ENCODE measurements at places on chromosomes 3 and 15.

- DNase-seq: no peak
Measured at GRCh38 chr15:62618846-62619504, 423.6 kb upstream of the TPM1 start.

- no peak for DNase-seq
Measured at GRCh38 chr15:43872416-43873020, 45.7 kb downstream of the WDR76 start.

GRCh38 chr15:82900511-82901060, 51.9 kb downstream of the HOMER2 start:
- no peak for DNase-seq

- no peak for DNase-seq
Measured at GRCh38 chr15:74511583-74511982, 29.4 kb upstream of the ARID3B start.

GRCh38 chr3:39180546-39181346, 11.6 kb downstream of the XIRP1 start:
- no peak for DNase-seq

DNA sequence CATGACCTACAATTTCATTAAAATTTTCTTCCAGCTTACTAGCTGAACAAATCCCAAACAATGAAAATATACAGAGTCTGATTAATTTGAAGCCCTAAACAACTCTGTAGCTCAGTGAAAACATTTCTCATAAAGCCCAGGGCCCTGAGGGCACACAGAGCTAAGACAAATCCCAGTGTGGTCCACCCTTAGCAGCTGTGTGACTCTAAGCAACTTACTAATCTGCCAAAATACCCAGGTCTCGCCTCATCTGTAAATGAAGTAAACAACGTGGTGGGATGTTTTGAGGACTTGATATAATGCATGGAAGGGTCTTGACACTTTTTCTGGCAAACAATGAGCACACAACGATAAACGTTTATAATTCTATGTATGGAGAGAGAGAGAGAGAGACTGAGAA, 158.4 kb downstream of the FHIT start:
- DNase-seq: no peak

DNA sequence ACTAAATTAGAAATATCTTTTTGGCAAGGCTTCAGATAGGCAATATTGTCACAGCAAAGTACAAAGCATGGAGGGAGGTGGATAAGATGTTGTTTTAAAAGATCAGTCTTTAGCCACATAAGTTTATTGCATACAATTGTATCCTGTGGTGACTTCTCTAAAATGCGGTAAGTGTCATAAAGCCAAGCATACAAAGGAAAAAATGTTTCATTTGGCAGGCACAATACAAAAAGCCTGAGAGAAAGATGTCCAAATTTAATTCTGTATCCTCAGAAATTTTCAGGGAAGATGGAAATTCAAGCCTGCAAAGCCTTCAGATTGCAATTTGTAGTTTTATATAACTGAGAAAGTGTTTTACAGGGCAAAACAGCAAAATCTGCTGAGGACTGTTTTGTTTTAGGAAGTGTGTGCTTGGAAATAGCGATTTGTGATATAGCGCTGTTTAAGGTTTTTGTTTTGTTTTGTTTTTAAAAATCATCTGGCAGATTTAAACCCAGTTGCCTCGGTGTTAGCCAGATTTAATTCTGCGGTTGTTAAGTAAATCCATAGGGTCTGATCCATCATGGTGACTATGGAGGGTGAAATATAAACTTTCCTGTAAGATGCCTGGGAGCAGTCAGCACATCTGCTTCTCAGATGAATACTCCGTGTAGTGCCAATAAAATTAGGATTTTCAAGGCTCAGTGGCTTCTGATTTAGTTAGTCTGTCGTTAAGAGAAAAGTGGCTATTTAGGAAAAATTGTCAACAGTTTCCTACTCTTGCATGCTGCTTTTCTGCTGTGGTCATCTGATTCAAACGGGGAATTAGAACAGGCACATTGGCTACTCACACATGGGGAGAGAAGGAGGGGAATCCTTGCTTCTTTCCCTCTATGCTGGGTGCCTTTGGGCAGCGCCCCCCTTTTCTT, 8.0 kb downstream of the KAT2B start:
- DNase-seq: no peak

DNA sequence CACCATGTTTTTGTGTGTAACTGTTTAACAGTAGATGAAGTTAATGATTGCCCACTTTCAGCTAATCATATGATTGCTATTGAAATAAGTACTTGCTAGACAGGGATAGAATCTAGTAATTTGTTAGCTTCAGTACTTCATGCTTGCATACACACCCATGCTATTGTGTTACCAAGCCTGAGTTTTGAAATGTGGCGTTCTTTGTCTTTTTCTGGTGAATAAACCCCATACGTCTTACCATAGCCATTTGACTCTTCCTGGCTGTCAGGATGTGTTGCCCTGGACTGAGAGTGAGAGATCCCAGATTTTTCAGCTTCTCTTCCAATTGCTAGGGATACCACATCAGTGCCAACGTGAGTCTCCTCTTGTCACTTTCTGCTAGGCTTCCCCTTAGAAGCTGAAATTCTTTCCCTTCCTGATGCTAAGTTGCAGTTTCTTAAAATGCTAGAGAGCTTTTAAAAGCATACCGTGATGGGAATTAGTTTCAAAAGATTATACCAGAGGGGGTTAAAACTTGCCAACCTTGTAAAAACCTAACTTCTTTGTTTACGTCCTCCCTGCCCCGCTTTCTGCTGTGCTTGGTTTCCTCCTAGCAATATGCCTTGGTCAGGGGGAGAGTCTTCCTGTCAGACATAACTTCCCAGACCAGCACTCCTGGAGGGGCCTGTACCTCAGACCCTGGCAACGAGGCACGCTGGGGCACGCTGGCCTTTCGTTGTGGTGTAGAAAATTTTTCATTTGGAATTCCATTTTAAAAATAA, 62.9 kb upstream of the ULK4 start:
- no peak for DNase-seq

GRCh38 chr3:9553021-9553947, at the start of gene LHFPL4:
Gene LHFPL4, minus strand, starts transcription at chr3:9553822. Its CDS starts 1,143 bp downstream, at chr3:9552679.
- no peak for DNase-seq
